ENCODE measurements at places on chromosomes 2 and 18.
A peak's percentile ranks its signal among the peaks of the same experiment; 100 is the strongest.

DNA sequence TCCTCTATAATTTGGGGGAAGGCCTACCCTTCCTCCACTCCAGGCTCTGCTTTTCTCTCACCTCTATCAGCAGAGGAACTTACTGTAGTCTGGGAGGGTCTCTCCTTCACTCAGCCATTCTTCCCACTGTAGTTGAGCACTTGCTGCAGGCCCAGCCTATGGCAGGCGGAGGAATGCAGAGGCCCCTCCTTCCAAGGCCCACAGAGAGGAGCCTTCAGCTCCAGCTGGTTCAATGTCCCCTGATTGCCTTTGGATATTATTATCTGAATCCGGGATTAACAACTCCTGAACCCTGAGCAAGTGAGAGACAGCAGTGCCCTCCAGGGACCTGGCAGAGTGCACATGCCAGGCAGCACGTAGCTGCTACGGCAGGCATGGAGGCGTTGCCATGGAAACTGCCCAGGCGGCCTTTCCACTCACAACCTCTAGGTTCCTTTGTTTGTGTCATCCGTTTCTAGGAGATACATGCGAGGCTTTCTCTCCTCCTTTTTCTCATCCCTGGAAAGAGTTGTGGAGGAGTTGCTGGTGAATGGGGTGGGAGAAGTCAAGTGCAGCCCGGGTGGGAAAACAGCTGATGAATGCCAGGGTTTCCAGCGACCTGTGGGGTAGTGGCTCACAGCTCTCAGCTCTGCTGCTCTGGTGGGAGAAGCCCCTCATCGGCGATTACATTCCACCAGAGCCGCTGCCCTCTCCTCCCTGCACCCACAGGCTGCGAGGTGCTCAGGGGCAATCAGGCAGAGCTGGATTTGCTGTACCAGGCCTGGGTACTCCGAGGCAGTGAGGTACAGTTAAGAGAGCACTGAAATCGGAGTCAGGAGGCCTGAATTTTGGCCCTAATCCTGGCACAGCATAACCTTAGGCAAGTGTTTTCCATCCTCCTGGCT is 55.3 kb upstream of the HK2 start:
- no peak for DNase-seq

GRCh38 chr2:104599787-104600510 is 254.0 kb upstream of the POU3F3 start:
- no peak for DNase-seq

DNA sequence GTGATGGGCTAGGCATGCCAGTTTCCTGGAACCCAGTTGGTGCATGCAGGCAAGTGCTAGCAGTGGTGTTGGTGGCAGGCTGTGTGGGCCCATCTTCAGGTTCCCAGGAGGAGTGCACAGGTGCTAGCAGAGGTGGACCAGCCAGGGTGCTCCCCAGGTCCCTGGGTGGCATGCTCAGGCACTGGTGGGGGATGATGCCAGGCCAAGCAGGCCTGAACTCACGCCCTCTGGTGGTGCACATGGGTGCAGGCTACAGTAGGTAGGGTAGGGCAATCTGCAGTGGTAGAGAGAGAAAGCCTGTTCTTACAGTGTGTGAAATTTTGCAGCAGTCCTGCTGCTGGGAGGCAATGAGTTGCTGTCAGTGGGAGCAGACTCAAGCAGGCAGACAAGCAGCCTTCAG is 1651.8 kb downstream of the DPP10 start:
- no peak for DNase-seq

DNA sequence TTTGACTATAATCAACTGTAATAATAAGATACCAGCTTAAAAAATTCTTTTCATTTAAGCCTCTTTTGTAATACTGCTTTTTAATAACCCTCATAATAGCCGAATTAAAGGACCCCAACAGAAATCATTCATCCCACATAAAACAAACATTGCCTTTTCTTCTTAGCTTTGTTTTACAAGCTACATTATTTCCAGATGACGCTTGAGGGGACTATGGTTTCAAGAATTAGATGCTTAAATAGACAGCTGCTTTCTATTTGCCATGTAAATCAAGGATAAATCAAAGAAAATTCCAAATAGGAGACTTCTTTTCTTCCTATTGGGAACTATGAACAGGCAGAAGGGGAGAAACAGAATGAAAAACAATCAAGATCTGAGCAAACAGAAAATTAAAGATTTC is 200.7 kb upstream of the SMAD7 start:
- DNase-seq, result no peak

DNA sequence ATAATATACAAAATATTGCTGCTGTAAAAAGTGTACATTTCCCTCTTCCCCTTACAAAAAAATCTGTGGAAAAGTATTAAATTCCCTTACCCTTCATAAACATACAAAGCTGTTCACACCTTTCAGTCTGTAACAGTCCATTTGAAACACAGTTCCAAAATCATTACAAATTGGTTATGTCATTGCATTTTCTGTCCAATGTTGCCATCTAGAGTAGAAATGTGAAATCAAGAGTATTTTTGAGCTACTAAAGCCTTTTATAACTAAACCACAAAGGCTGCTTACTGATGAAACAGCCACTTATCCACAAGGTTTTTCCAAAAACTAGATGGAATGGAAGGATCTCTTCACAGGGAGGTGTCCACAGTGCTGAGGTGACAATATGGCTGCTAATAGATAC is 72.5 kb downstream of the SS18 start:
- DNase-seq, result no peak

DNA sequence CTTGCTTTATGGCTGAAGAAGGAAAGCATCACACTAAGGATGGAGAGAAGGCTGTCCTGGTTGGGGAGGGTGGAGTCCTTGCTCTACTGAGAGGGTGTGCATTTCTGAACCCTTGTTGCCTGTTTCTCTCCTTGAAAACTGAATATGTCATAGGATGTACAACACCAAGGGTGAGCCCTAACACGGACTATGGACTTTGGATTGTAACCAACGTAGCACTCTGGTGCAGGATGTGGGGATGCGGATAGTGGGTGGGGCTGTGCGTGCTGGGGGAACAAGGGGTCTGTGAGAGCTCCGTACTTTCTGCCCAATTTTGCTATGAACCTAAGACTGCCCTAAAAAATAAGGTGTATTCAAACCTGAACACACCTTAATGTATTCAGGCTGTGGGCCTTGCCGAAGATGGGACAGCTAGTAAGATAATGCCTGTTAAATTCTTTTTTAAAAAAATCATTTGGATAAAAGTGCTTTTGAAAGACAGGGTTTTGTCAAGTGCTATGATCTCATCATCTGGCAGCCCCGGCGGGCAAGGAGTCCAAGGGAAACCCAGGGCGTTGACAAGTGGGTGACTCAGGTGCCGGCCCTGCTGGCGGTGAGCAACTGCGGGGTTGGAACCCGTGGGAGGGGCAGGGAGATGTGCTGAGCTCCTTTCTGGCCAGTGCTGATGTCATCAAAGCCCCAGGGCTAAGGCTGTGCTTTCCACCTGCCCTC is 54.0 kb downstream of the GATA6 start:
- DNase-seq, result no peak

DNA sequence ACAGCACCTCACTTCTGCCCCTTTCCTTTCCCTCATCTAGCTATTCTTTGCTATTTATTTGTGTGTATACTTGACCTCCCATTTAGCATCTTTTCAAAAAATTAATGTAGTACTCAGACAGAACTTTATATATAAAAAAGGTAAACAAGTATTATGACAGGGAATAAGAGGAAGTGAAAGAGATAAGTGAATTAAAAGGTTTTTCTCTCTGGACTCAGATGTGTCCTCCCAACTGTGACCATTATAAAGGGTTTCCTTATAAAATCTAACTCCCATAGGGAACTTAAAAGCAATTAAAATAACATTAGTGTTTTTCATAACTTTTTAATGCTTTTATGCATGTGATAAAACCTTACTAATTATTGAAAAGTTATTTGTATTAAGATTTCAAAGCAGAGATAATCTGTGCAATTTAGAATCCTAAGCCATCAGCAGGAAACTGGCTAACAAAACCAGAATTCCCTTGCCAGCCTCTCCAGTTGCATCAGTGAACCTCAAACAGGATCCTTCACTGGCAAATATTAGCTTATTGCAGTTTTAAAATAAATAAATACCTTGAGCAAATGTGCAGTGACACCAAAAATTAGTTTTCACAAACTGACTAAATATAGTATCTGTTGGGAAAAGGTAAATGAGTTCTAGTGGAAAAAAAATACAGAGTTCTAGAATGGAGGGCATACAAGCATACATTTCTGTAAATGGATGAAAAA is 930.7 kb downstream of the BCL11A start:
- DNase-seq, result no peak

DNA sequence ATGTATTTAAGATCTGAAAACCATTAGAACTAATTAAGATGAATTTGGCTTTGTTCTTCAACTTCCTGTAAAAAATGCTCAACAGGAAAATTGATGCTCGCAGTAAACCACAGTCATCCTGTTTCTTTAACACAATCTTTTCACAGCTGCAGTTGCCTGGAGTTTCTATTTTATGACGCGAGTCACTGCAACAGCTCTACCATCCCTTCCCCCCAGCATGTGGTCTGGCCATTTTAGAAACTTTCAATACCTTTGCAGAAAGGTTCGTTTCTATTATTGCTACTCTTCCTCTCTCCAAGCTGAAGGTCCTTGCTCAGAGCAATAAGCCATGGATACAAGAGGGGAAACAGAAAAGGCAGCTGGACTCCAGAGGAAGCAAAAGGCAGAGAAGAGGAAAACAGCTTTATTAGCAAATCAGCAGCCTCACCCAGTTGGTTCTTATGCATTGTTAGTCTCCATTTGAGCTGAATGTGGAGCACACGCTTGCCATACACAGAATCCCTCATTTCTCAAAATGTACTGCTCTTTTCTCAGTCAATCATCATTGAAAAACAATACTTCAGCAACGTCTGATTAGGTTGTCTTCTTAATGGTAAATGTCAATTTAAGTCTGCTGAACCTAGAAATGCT is 3.9 kb downstream of the WIPF1 start:
- peak; percentile 88 for DNase-seq

GRCh38 chr2:12262681-12263436 is 453.9 kb upstream of the TRIB2 start:
- peak; percentile 14 for DNase-seq

- no peak for DNase-seq
Measured at GRCh38 chr18:11840493-11840892, 10.7 kb upstream of the CHMP1B start.

DNA sequence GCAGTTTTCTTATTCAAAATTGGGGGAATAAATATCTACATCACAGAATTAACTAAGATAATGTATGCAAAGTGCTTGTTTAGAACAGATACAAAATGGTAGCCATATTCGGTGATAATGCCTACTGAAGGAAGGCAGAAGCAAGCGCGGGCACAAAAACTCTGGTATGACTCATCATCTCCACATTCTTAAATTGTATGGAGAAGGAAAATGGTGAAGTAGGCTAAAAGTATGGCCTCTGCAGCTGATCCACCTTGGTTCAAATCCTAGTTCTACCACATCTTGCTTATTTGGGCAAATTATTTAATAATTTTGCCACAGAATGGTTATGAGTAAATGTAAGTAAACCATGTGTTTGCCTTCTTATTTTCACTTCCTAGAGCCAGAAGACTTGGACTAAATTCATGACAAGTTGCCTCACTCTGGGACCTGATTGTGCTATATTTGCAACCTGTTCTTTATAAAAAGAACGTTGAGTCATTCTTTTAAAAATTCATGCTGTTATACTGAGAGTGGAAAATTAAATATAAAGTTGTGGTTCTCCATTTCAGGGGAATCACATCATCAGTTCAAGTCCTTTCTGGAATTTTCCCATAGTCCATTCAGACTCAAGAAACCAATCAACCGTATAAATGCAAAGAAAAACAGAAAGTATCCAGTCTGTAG is 9.0 kb upstream of the CDK15 start:
- no peak for DNase-seq

GRCh38 chr18:3652380-3653262 is 202.6 kb downstream of the TGIF1 start:
- DNase-seq, result no peak

- no peak for DNase-seq
Measured at GRCh38 chr18:74692367-74693013, 94.8 kb downstream of the ZNF407 start.

GRCh38 chr2:72929010-72929409 is 11.7 kb downstream of the EMX1 start:
- no peak for DNase-seq

- DNase-seq, result no peak
Measured at GRCh38 chr2:240791221-240791800, 28.7 kb downstream of the KIF1A start.

- no peak for DNase-seq
Measured at GRCh38 chr18:60982329-60982695, 350.9 kb upstream of the CDH20 start.

DNA sequence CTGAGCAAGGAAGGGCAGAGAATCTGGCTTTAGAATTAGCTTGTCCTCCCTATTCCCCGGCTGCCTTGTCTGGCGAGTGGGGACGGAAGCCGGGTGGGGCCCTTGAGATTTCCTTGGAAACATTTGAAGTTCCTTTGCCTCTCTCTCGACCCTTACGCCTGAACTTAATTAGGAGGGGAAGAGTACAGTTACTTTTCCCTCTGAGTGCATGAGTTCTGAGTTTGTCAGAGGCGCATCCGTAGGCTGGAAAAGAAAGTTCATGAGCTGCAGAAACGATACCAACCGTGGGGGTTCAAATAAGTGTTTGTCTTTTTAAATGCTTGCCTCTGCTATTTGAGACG is 468 bp downstream of the PIKFYVE start:
- DNase-seq, result peak; percentile 15

GRCh38 chr2:7023542-7023941 is 106.3 kb downstream of the RNF144A start:
- no peak for DNase-seq

DNA sequence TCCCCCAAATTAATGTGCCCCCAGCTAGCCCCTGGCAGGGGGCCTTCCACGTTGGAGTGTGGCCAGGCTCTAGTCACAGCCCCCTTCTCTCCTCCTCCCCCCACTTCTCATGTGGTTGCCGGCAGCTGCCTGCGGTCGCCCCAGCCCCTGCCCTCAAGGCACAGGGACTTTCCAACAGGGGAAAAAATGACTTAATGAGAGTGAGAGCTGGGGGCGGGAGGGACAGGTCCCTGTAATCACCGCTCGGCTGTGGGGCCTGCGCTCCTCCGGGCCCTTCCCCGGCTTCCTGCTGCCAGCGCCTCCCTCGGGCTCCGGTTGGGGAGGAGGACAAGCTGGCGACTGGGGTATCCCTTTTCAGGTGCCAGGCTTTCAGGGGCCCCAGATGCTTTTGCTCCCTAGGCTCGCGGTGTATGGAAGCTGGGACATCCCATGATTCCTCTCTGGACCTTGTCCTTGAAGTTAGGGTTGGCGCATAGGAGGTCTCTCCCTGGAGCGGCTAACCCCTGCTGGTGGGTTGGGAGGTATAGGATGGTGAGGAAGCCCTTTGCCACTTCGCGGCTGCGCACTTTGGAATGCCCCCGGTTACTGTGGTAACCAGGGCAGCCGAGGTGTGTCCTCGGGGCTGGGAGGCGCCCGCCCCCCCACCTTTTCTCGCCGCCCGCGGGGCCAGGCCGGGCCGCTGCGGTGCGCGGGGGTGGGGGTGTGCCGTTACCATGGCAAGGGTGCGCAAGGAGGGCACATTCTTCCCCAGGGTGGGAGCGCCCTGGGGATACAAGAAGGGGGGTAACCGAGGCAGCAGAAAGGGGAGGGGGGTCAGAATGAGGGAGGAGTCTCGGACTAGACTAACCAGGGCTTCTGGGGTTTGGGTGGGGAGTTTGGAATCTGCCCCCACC is 16.1 kb downstream of the WNT10A start:
- peak; percentile 93 for DNase-seq

- DNase-seq, result no peak
Measured at GRCh38 chr2:20061476-20061875, 10.0 kb upstream of the LAPTM4A start.

Measured in CD4-positive, alpha-beta T cell treated with Interleukin-10 for 1 hour (primary cell).